ENCODE measurements at places on chromosomes 1 and 21.

GRCh38 chr21:41678016-41678923 is 88.6 kb downstream of the RIPK4 start:
- no peak for DNase-seq

DNA sequence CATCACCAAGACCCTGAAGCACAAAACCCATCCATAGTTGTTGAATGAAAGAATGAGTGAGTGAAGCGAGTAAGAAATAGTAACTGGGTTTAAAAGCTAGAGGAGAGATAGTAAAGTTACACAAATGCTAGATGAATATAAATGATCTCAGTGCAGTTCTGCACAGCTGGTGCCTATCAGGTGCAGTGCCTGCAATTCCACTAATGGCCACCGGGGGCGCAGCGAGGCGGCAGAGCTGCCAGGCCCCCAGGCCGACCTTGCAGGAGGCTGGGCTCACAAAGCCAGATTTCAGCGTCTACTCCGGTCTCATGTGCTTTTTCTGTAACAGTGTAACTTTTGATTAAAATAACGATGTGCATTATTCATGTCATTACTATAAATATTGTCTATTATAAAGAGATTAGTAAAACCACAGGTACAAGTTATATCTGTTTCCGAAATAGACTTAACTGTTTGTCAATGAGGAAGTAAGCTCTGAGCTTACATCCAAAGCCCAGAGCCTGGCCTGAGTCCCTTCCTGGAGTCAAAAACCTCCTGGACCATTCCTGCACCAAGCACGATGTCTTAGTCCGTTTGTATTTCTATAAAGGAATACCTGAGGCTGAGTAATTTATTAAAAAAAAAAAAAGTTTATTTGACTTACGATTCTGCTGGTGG is 477.6 kb downstream of the NPHP4 start:
- no peak for DNase-seq

DNA sequence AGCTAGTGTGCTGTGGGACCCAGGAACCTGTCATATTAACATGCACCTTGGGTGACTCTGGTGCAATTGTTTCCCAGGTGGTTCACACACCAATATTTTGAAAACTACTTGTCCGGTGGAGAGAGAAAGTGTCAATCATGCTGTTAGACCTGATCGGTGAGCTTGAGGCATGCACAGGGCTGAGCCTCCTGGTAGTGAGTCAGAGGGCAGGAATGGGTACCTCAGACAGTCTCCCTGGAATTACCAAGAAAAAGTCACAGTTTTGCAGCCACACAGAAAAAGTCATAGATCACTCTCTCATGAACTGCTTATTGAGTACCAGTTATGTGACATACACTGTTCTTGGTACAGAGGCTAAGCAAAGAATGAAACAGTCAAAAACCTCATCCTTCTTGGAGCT is 140.1 kb upstream of the NFIA start:
- DNase-seq, result no peak

- no peak for DNase-seq
Measured at GRCh38 chr1:85058311-85058710, 10.0 kb upstream of the MCOLN3 start.

- no peak for DNase-seq
Measured at GRCh38 chr1:21149855-21150432, 26.8 kb downstream of the EIF4G3 start.

DNA sequence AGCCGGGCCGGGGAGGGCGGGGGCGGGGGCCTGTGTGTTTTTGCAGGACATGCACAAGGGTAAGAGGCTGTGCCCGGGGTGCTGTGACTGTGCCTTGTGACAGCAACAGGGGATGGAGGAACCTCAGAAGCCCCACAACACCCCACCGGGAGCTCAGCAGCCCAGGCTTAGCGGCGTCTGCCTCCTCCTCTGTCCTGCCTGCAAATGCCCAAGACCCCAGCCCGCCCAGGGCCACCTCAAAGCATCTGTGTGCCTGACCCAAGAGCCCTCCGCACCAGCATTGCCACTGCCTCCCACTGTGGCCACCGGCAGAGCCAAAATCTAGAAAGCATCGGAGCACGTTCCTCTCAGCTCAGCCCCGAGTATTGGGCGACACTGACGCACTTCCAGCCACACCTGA is 2.7 kb upstream of the ACTRT2 start:
- DNase-seq, result no peak

- DNase-seq, result no peak
Measured at GRCh38 chr1:247287460-247287859, 31.6 kb downstream of the VN1R5 start.

DNA sequence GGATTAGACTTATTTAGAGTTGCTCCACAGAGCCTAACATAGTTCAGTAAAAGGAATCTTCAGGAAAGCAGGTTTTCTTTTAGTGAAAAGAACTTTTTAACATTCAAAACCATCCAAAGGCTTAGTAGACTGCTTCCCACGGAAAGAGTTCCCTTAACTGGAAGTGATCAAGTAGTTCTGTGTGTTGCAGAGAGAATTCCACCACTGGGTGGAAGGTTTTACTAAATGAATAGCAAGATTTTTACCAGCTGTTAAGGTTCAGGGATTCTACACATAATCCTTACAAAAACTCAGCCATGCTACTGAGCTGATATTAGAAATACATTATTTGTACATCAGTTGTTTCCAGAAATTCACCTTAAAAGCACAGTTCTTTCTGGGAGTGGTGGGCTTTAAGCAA is 119.7 kb downstream of the GDAP2 start:
- DNase-seq, result no peak

DNA sequence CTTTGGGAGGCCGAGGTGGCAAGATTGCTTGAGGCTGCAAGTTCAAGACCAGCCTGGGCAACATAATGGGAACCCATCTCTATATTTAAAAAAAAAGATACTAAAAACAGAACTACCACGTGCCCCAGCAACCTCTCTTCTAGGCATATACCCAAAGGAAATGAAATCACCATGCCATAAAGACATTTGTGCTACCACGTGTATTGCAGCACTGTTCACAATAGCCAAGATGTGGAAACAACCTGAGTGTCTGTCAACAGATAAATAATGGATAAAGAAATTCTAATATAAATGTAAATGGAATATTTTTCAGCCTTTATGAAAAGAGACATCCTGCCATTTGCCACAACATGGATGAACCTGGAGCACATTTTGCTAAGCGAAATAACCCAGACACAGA is 128.6 kb downstream of the PCNX2 start:
- DNase-seq, result no peak

DNA sequence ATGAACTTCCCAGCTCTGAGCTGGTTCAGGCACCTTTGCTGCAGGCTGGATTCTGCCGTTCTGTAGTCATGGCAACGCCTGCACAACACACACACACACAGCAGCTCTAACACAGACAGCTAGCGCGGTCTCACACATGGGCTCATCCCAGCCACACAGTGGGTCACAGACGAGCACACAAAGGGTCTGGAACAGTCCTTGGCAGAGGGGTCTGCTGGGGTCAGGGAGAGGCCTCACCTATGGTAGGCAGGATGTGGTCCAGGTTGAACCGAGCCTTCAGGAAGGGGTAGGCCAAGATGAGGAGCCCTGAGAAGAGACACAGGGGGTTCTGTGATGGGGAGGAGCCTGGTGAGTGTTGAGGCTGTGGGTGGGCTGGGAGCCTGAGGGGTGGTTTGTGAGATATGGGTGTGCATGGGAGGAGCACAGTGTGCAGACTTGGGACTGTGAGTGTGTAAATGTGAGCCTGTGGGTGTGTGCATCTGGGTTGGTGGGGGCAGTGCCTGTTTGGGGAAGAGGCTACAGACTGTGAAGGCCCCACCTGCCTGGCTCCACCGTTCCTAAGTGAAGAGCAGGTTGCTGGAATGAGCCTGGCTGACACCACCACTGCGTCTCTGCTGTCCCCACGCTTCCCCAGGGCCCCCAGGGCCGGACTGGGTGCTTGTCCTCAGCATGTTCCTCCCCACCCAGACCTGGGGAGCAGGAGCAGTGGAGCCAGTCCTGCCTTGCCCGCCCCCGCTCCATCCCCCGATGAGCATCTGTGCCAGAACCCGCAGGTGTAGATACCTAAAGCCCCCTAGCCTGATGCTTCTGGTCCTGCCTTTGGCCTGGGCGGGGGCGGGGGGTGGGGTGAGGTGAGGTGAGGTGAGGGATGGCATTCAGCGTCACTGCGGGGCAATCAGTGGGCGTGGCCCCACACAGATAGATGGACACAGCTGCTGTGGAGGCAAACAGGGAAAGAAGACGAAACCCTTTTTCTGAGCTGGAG is 1.5 kb downstream of the KNCN start:
- no peak for DNase-seq

- no peak for DNase-seq
Measured at GRCh38 chr1:210558302-210558701, 229.6 kb downstream of the HHAT start.

GRCh38 chr1:40197656-40198055 is 36.5 kb downstream of the RLF start:
- DNase-seq, result no peak

DNA sequence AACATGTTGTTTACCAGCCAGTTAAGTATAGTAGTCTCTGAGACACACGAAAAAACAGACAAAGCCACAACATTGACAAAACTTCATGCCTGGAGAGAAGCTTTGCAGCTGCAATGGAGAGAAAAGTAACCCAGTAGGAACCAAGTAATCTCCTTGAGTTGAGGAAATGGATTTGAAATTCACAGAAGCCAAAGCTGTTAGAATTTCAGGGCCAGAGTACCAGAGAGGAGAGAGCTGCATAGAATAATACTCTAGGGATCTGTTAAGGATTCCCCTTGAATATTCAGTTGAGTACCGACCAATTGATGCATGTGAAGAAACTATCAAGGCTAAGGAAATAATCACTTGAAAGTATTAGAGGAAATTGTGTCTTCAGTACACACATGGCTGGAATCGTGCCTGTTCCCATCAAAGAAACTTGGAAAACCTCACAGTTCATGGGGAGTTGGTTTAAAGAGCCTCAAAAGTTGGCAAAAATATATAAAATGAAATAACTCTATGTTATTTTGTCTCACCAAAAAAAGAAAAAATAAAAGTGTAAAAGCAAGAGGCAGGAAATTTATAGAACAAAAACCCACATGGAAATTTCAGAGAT is 324.0 kb upstream of the NEGR1 start:
- DNase-seq, result no peak

DNA sequence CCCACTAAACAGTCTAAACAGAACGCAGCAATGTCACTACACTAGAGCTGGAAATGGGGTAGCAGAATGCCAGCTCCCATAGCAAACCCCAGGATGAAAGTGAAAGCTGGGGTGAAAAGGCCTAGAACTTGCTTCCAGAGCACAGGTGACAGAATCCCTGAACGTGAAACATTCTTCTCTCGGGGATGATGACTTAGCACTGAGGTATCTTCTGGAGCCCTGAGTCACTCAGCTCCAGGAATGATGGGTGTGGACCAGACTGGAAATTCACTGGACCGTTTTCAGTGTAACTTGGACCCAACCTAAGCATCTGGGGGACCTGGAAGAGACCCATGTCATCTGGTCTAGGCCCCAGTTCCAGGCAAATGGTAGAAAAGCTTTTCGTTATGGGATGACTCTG is 108.9 kb downstream of the CDC7 start:
- no peak for DNase-seq

DNA sequence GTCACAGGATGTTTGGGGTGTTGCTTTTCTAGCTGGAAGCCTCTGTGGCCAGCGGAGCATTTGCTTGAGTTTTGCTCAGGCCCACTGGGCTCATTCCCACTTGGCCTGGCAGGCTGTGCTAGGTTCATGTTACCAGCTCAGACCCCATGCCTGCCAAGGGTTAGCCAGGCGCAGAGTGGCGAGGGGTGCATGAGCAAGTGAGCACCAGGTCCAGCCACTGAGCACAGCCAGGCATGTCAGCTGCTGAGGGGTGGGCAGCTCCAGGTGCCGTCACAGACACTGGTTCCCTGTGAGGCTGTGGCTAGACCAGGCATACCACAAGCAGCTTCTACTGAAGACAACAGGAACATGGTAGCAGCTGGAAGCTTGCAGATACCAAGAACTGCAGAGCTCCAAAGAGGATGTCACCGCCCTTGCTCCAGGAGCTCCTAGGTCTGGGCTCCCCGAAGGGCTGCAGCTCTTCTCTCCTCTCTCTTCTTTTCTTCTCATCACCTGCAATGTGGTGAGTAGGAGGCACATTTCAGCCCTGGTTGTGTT is 52.0 kb upstream of the CYYR1 start:
- no peak for DNase-seq

DNA sequence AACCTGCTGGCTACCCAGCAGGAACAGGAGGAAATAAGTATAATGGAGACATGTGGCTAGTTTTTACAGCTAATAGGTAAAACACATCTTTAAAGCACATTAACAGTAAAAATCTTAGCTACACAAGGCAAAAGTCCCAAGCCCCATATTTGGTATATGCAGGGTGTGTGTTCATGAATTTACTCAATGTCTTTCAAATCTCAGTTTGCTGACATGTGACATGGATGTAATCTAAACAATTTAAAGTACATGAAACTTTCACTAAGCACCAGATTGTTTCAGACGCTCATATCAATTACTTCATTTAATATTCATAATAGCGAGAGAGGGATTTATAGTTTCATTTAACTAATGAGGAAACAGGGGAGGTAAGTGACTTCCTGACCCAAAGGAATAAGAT is 3.9 kb downstream of the TACSTD2 start:
- DNase-seq, result no peak

- peak; percentile 80 for DNase-seq
Measured at GRCh38 chr1:243477731-243478290, 222.0 kb downstream of the SDCCAG8 start.

DNA sequence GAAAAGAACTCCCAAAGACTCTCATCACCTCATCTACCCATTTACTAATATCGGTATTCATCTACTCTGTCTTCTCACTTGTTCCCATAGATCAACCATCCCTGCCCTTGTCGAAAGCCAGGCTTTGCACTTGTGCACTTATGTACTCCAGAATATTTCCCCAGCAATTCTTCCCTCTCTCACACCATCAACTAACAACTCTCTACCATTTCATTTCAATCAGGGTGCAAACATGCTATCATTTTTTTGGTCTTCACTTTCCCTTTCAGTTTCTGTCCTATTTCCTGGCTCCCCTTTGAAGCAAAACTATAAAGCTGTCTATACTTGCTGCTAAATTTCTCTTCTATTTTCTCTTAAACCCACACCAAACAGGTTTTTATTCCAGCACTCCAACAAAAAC is 6.7 kb downstream of the C1orf105 start:
- DNase-seq, result no peak

GRCh38 chr1:15214527-15214926 is 32.5 kb upstream of the FHAD1 start:
- DNase-seq, result no peak
